Stimulated activated CD8-positive, alpha-beta memory T cell treated with anti-CD3 and anti-CD28 coated beads, Interleukin-7, amount 100 ng/mL, for 24 hours (primary cell): ENCODE measurements at places on chromosomes 7 and 10.

DNA sequence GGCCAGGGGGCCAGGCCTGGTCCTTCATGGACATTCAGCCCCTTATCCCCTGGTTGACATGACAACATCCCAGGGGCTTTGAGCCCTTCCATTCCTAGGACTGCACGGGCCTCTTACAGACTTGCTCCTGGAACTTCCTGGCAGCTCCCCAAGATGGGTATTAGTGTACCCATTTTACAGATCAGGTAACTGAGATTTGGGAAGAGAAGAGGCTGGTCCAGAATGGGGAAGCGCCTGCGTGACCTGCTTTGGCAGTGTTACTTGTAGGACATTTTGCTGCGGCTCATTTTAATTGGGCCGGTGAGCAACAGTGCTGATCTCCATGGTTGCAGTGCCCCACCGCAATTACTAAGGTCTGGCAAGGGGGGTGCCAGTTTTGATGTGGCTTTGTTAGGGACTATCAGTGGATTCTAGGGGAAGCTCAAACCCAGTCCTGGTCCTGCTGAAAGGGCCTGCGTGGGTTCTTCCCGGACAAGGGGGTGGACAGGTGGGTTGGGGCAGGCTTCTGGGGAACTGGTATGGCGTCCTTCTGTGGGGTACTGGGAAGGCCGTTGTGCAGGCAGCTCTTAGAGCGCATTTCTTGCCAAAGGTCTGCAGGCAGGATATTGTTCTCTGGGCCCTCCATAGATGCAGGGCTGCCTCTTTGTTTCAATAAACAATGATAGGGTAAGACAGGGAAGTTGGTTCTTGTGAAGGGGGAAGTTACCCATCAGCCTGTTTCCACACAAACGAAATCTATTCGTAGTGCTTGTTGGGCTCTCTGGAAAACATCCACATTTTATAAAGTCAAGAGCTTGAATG is 137.6 kb downstream of the RGS10 start:
- no peak for DNase-seq

GRCh38 chr7:13072014-13072413 is 384.6 kb downstream of the ARL4A start:
- DNase-seq, result no peak

GRCh38 chr7:51551070-51551469 is 234.5 kb upstream of the COBL start:
- no peak for DNase-seq

- DNase-seq, result no peak
These were observed 2.4 kb upstream of the VDAC2 start for GRCh38 chr10:75208181-75208580.

GRCh38 chr7:5539013-5539411 is 115.4 kb upstream of the TNRC18 start:
- no peak for DNase-seq

- DNase-seq, result no peak
These were observed at the start of gene GDF10 for GRCh38 chr10:47299611-47300428. Gene GDF10 (plus strand): TSS chr10:47300197. CDS start chr10:47300652, 455 bp downstream.

DNA sequence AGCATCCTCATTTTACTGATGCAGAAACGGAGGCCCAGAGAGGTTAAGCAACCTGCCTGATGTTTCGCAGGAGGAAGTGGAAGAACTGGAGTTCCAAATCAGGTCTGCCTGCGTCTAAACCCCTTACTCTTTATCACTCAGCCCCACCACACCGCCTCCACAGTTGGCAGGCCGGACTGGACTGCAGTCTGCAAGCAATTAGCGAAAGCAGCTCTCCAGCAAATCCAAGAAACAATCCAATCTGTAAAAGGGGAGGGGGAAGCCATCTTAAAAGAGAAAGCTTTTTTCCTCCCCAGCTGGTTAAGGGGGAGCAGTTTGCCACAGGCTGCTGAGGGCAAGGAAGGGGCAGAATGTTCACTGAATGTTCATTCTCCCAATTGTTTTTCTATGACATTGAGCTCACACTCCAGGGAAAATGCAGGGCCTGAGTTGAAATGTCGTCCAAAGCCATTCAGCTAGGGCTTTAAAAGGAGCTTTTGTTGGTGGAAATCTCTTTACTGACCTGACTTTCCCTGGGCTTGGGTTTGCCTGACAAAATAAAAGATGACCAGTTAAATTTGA is 350.1 kb downstream of the RNLS start:
- DNase-seq, result no peak

DNA sequence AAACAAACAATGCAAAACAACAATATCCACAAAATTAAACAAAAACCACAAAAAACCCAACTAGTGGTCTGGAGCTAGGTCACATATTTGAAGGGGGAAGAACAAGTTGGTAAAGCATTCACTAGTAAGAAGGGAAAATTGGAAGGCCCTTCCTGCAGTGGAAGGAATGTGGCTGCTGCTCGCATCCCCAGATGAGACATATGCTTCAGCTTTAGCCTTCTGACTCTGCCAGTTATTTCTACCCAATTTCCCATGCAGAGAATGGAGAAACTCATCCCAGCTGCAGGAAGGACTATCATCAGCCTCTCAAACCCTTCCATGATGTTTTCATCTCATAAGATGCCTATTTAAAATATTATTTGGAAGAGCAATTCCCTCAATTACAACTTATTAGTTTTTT is 176.6 kb downstream of the BMPER start:
- no peak for DNase-seq

- DNase-seq, result no peak
These were observed 94.4 kb downstream of the ITIH5 start for GRCh38 chr10:7572391-7572790.

GRCh38 chr7:149310113-149310836 is 48.3 kb downstream of the ZNF783 start:
- DNase-seq, result no peak

DNA sequence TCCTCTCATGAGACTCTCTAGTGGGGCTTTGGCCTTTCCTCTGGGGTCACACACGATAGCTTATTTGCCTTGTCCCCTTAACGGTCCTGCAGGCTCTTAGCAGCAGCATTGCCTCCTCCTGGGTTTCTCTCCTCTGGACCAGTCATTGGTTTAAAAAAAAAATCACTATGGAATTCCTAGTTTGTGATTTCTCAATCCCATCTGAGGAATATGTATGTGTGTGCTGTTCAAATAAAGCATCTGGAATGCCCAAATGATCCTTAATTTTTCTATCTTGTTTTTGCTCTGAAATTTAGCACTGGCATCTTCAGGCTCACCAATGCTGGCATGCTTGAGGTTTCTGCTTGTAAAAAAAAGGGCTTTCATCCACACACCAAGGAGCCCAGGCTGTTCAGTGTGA is 30.5 kb downstream of the ACTA2 start:
- no peak for DNase-seq

GRCh38 chr7:7693881-7694280 is 24.5 kb downstream of the RPA3 start:
- DNase-seq, result no peak

DNA sequence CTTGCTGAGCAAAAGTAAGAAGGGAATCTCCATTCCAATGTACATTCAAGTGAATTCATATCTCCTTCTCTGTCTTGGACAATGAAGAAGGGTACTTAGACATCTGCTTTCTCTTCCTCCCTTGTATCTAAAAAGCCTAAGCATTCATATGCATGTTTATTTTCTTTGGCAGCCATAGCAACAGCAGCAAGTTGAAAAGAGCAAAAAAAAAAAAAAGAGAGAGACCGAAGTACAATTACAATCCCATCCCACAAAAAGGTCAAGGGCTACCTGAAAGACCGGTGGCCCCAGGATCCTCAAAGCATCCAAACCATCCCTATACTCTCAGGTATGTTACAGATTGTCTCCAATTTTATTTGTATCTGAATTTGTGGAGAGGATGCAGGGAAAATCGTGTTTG is 4.1 kb downstream of the OR2F1 start:
- DNase-seq, result no peak

GRCh38 chr7:38398725-38399321 is 125.4 kb upstream of the TARP start:
- DNase-seq, result peak; percentile 15

DNA sequence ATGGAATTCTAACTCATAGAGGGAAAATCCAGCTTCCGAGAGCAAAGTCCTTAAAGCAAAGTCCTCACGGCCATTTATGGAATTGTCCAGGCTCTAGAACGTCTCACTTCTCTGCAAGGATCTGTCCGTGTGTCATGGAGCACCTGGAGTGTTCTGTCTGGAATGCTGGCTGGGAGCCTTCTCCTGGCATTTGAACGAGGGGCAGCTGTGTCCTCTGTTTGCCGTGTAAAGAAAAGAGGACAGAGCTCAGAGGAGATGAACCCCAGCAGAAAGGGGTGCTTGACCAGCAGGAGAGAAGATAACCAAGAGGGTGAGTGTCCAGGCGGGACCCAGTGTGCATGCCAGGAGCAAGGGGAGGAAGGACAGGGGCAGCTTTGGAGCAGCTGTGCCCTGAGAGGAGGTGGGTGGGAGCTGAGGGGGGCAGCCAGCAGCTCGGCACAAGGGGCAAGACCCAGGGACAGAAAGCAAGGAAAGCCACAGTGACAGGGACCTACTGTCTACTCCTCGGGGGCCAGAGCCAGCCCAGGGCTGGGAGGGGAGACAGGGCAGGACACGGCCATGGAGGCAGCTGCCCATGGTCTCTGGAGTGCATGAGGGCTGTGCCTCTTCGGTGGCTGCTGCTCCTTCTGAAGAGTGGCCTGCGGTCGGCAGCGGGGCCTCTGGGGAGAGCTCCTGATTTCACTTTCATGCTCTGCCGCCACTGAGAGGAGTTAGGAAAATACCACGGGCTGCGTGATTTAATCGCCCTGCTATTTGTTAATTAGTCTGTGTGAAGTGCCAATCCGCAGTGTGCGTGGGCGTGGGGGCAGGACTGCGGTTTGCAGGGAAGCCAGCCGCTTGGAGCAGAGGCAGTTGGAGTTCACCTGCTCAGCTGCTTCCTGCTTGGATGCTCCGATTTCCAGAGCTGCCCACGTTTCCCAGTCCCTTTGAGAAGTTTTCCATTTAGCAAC is 149.3 kb upstream of the SHH start:
- DNase-seq, result no peak

GRCh38 chr7:138887872-138888656 is 90.1 kb upstream of the ATP6V0A4 start:
- no peak for DNase-seq

DNA sequence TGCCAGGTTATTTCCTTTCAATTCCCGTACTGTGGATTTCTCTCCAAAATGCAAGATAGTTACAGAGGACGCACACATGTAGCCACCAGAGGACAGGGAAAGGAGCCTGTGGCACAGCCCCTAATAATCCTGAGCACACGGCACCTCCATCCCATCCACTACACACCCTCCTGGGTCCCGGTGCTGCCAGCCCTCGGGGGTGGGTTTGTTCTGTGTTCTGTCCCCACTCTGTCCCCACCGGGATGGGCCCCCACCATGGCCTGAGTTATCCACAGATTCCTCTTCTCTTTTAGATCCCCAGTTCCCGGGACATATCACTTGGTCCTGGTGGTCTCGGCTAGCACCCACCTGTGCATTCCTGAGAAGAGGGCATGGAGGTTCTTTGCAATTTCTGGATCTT is 196.9 kb upstream of the PPP2R2D start:
- no peak for DNase-seq

- DNase-seq, result no peak
These were observed 110.3 kb upstream of the SP8 start for GRCh38 chr7:20896996-20897395.

GRCh38 chr10:47435081-47435480 is 48.8 kb downstream of the ANXA8 start:
- DNase-seq, result no peak

GRCh38 chr7:101562531-101563197 is 66.4 kb downstream of the MYL10 start:
- DNase-seq, result no peak
